Inflammatory macrophage treated with lipopolysaccharide for 1 hour (primary cell): ENCODE measurements at places on chromosomes 16 and 17.

DNA sequence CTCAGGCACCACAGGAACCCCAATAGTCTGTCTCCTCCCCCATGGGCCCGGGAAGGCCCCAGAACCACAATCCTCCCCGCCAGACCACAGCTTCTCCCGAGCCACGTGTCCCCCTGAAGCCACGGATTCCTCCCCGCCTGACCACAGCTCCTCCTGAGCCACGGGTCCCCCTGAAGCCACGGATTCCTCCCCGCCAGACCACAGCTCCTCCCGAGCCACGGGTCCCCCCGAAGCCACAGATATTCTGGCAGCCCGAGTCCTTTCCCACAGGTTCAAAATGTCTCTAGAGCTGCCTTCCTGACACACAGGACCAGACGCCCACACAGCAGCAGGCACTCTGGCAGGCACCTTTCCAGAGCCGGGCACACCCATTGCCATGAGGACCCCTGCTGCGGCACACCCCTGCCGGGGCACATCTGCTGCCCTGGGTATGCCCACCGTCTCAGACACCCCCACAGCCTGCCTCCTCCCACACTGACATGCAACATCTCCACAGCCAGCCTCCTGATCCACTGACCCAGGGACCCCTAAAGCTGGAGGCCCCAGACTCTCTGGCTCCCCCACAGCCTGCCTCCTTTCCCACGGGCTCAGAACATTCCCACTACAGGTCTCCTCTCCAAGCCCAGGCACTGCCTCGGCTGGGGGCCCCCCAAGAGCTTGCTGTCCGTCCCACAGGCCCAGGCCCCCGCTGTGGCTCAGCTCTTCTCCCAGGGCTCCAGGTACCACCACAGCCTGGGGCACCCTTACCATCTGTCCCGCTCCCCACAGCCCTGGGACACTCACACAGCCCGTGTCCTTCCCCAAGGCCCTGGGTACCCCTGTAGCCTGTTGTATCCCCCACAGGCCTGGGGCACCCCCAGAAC, 2.2 kb downstream of the KIAA0753 start:
- DNase-seq = no peak

DNA sequence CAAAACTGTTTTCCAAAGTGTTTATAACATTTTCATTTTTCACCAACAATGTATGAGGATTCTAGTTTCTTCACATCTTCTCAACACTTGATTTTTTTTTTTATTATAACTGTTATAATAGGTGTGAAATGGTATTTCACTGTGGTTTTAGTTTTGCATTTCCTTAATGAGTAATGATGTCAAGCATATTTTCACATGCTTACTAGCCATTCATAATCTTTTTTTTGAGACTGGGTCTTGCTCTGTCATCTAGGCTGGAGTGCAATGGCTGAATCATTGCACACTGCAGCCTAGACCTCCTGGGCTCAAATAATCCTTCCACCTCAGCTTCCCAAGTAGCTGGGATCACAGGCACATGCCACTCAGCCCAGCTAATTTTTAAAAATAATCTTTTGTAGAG, 65.1 kb downstream of the EFCAB13 start:
- DNase-seq = no peak

GRCh38 chr17:45091778-45092425, 30.8 kb downstream of the NMT1 start:
- no peak for DNase-seq

- no peak for DNase-seq
These were observed 5.9 kb downstream of the CA5A start for GRCh38 chr16:87930456-87930855.

GRCh38 chr16:22732959-22733358, 81.0 kb upstream of the HS3ST2 start:
- no peak for DNase-seq

- no peak for DNase-seq
These were observed 37.8 kb downstream of the BCO1 start for GRCh38 chr16:81276323-81276722.

DNA sequence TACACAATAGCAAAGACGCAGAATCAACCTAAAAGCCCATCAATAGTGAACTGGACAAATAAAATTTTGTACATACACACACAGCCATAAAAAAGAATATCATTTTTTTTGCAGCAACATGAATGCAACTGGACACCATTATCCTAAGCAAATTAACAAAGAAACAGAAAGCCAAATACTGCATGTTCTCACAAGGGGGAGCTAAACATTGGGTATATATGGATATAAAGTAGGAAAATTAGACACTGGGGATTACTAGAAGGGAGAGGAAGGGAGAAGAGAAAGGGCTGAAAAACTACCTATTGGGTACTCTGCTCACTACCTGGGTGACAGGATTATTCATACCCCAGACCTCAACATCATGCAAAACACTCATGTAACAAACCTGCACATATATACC, 28.2 kb downstream of the ADAMTS18 start:
- DNase-seq = no peak

- no peak for DNase-seq
These were observed 24.9 kb upstream of the DBNDD1 start for GRCh38 chr16:90044111-90044551.

DNA sequence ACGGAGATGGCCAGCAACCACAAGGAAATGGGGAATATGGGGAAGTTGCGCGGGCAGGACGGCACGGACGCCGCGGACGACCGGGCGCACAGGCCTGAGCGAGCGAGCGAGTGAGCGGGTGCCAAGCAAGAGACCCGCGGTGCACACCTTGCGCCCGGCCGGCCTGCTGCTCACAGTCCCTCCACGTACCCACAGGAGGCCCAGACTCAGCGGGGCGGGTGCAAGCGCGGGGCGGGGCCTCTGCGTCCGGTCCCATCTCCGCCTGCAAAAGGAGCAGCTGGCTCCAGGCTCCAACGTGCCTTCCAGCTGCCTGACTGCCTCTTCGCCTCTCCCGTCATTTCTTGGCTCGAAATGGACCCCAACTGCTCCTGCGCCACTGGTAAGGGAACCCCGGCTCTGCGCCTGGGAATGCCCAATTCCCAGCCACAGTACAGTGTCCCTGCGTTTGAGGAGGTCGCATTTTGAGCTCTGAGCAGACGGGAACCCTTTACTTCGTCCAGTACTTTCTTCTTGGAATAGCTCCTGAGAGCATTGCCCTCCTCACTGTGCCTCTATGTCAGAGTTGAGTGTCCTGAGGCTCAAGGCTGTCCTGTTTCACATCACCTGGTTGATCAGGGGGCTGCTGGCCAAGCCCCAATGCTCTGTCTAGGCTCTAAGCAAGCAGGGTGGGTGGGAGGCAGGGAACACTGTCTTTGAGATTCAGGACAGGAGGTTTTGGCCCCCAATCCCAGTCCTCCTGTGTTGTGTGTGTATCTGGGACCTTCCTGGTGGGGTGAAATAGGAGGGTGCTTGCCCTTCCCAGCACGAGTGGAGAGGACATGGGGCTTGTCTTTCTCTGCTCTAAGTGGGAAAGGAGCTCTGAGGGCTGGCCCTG, 8.1 kb upstream of the MT1E start:
- DNase-seq = no peak

- DNase-seq = no peak
These were observed 11.9 kb upstream of the SHCBP1 start for GRCh38 chr16:46632778-46633733.

DNA sequence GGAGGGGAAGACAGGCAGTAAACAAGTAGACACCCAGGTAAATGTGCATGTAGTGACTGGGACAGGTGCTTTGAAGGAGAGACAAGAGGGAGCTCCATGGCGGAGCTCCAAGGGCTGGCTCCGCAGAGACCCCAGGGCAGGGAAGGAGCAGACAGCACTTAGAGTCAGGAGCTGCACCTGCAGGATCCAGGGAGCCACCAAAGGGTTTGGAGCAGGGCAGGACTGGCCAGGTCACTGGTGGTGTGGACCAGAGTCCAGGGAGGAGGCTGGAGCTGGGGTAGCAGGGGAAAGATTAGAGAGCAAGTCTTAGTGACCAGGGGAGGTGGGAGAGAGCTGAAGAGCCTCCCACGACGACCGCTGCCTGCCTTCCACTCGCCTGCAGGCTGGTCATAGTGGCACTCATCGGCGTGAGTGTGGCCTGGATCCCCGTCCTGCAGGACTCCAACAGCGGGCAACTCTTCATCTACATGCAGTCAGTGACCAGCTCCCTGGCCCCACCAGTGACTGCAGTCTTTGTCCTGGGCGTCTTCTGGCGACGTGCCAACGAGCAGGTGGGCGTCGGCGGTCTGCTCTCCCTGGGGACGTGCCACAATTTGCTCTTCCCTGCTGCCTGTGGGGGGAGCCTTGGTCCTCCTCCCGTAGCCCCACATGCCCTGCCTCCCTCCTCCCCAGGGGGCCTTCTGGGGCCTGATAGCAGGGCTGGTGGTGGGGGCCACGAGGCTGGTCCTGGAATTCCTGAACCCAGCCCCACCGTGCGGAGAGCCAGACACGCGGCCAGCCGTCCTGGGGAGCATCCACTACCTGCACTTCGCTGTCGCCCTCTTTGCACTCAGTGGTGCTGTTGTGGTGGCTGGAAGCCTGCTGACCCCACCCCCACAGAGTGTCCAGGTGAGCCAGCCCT, 14.7 kb upstream of the FAM83G start:
- DNase-seq = no peak

GRCh38 chr17:8118769-8119580, 661 bp upstream of the ALOXE3 start:
- peak; percentile 71 for DNase-seq

GRCh38 chr16:47065766-47066688, 77.7 kb downstream of the NETO2 start:
- DNase-seq = no peak

GRCh38 chr17:57461082-57461481, 204.8 kb downstream of the MSI2 start:
- DNase-seq = peak; percentile 67

DNA sequence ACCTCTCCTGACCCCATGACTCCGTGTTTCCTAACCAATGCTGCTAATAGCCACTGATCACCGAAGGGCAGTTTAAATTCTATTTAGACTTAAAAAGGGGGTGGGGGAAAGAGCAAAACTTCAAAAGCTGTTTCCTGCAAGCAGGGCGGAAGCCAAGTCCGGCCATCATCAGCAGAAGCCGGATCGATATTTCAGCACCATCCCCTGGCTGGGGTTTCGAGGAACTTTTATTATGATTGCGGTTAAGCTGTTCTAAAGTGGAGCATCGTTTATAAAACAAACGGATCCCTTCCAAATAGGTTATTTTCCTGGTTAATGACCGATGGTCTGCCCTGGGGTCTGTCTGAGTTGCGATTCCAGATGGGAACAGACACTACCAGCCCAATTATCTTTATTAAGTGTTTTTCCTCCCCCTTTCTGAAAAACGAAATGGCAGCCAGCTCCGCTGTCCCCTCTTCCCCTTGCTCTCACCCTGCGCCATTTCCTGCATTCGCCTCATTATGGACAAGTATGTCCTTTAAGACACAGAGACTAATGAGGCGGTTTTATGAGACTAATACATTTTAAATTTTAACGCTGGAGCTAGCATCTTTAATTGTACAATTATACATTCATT, 76.1 kb upstream of the IRX3 start:
- DNase-seq = no peak

DNA sequence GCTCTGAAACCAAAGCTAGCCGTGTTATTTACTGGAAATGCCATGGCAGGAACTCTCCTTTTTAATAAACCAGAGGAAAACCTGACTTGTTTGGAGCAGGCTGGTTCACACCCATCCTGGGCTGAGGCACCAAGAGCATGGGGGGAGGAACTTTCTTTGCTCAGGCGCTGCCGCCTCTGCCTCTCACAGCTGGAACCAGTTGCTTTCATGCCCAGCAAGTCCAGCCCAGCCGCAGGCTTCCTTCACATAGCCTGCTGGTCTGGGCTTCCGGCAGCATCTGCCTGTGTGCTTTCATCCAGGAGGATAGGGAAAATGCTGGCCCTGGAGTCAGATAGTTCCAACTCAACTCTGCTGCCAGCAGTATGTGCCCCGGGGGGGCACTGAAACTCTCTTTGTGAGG, 88.1 kb upstream of the ASIC2 start:
- no peak for DNase-seq

GRCh38 chr17:10879190-10879836, 41.4 kb upstream of the PIRT start:
- DNase-seq = peak; percentile 26

DNA sequence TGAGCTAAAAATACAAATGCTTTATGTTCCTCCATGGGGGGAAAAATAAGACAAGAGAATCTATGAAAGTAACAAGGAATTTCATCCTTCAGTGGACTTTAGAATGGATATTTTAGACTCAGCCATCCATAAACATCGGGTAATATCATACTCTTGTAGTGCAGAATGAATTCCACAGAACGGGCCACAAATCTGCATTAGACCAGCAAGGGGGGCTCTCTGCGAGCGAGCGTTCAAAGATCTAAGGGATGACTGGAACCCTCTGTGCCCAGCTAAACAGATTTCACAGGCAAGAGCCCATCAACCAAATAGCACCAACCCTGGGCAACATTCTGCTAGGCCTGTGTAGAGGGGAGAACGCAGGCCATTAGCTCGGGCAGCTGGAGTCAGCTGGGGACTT, 537.9 kb upstream of the CDH11 start:
- no peak for DNase-seq

DNA sequence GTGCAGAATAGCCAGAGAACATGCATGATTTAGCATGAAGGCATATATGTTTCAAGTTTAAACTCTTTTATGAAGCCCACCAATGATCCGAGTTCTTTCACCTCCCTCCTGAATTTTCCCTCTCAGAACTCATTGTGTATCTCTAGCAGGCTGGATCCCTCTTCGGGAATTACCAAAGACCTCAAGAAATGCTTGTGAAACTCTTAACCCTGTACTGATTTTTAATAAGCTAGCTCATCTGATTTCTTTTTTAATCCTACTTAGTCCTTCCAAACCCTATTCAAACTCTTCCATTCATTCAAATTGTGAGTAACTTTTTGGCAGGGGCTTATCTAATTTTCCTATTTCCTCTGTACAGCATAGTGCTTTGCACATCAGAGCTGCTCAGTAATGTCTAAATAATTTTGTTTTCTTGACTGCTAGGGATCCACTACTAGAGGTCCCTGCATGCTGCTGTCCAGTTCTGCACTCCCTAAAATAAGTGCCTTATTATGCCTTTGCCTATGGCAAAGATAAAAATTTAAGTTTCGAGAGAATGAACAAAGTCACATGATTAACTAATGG, 723.8 kb downstream of the CDH11 start:
- no peak for DNase-seq

GRCh38 chr16:79278506-79278905, 322.0 kb downstream of the MAF start:
- DNase-seq = no peak

DNA sequence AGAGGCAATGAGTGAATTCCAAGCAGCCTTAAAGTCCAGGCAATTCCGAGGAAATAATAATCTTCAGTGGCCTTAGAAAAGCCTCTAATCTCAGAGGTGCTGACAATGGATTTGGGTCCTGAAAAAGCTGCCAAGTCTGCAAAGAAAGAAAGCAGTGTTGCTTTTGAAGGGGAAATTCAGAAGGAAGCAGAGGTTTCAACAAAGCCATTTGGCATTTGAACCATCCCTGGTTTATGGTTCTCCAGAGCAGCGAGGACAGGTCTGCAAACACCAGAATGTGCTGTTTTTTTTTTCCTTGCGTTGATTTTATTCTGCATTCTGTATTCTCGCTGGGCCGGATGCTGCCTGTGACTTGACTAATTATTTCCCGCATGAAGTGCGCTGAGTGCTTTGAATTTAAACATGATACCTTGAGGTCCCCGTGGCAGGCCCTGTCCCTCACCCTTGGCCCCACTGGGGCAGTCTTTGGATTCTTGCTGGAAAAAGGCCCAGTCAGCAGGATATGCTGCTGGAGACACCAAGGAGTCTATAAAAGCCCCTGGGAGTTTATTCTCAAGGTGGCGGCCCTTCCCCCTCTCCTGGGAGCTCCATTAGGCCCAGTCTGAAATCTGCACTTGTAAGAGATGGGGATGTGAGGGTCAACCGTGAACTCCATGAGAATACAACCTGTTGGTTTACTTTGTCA, 338.3 kb downstream of the HAPSTR1 start:
- DNase-seq = no peak

- DNase-seq = no peak
These were observed 19.0 kb downstream of the JUP start for GRCh38 chr17:41767324-41768042.
